ENCODE measurements at places on chromosomes 6 and 20.
A peak's percentile ranks its signal among the peaks of the same experiment; 100 is the strongest.

DNA sequence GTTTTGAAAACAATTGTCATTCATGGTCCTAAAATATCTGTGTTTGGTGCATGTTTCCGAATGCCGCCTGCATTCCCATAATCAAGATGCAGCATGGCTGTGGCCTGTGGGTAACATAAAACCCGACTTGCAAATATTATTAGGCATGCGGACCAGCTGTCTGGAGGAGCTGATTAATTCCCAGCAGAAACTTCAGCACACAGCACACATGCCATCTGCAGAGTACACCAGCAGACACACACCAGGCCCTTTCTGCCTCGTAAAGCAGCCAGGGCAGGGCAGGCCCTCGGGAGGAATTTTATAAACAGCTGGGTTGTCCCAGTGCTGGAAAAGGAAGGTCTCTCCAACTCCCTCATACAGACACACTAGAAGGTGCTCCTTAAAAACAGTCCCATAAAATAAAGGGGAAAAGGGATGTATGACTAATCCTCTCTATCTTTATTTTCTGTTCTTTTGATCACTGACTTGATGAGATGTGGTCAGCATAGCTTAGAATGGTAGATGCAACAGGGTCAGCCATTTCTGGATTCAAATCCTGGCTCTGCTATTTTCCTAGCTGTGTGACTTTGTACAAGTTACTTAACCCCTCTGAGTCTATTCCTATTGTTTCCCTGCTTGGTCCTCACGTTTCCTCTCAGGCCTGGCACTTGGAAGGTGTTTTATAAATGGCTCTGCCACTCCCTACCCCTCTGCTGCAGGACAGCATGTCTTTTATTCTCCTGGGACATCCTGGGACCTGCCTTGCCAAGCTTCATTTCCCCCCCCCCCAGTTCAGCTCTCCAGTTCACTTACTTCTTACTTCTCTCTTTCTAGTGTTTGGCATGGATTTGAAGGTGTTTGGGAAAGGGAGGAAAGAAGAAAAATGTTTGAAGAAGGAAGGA is 85.9 kb upstream of the TRAF3IP2 start:
- no peak for DNase-seq

- DNase-seq = peak; percentile 64
Measured at GRCh38 chr6:164927288-164928056, 381.9 kb downstream of the C6orf118 start.

DNA sequence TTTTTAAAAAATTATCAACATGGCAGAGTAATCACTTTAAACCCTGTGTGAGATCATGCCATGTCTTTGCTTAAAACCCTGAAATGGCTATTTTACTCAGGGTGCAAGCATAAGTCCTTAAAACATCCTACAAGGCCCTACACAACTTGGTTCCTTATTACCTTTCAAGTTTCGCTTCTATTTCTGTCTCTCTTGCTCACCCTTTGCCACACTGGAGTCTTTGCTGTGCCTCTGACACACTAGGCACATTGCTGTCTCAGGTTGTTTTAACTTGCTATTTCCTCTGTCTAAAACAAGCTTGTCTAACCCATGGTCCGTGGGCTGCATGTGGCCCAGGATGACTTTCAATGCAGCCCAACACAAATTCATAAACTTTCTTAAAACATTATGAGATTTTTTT is 55.6 kb downstream of the KIAA0408 start:
- no peak for DNase-seq

GRCh38 chr6:108800427-108800864 is 47.8 kb upstream of the ARMC2 start:
- no peak for DNase-seq

DNA sequence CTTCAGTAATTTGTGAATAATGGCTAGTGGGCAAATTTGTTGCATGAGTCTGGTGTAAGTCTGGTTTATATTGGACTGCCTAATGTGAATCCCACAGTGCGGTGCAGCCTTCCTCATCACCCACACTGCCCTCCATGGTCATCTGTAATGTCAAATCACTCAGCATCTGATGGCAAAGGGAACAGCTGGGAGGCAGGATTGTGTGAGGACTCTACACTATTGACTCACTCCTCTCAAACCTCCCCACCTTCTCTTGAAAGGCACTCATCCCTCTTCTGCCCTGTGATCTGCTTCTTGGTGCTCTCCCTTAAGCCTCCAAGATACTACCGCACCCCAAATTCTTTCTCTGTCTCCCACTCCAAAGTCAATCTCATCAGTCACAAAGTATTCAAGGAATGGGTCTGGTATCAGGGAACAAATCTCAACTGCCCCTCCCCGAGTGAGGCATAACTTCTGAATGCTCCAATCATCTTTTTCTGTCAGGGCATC is 146.0 kb upstream of the BEND6 start:
- no peak for DNase-seq

DNA sequence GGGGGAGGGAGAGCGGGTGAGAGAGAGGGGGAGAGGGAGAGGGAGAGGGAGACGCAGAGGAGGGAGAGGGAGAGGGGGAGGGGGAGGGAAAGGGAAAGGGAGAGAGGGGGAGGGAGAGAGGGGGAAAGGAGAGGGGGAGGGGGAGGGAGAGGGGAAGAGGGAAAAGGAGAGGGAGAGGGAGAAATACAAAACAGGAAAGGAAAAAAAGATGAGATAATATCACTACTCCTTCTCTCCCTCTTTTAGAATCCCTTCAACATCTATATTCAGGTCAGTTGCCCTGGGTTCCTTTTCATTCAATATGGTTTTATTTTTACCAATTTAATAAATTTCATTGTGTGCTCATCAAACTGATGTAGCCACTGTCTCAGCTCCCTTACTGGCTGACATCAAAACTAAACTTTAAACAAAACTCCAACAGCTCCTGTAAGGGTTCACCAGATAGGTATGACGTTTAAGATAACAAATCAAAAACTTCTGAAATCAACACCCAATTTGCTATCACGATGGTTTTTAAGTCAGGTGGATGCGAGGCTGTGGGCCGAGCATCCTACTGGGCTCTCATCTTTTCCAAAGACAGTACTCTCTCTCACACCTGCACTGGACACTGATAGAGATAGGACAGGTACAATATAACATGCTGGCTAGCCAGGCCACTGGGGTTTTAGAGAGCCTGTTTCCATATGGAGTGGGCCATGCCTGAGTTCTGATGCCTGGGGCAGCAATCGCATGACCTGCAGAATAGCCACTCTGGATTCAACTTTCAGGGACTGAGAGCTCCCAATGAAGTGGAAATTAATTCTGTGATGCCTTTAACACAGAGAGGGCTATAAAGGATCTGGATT is 99.5 kb downstream of the FYN start:
- DNase-seq = peak; percentile 27

- DNase-seq = no peak
Measured at GRCh38 chr20:49446808-49447207, 35.7 kb downstream of the KCNB1 start.

GRCh38 chr6:126620719-126621118 is 280.8 kb downstream of the CENPW start:
- no peak for DNase-seq

DNA sequence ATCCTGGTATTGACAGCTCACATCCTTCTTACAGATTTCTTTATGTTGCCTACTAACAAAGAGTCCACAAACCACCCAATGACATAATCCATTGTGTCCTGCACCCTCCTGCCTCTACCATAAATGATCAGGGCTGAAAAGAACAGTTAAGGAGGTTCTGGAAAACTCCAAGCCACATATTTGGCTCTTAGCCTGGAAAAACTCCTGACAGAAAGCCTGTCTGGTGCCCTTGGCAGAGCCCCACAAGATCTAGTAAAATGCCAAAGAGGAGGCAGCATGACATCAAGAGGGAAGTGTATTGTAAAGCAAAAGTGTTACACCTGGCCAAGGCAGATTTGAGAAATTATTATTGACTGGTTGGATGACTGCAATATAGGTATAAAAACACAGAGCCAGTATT is 126.4 kb upstream of the VGLL2 start:
- DNase-seq = no peak

DNA sequence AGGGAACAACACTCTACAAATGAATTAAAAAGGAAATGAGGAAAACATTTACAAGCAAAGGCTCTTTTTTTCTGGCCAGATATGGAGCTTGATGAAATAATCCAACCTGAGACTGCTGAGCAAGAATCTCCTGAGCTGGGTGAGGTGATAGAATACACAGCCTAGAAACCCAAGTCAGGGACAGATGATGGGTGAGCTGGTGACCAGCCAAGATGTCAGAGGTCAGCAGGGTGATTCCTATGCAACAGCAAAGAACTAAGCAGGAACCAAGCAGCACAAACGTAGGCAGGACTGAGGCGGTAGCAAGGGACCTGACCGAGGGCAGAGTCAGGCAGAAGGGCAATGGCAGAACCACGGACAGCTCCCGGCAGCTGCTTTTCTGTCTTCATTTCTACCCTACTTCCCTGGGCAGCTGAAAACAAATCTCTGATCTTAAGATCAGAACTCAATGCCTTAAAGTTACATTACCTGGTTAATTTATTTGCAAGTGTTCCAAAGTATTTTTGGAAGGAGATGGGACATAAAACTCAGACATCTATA is 75.1 kb downstream of the CDC40 start:
- no peak for DNase-seq

- no peak for DNase-seq
Measured at GRCh38 chr6:141110481-141110880, 1022.2 kb upstream of the GJE1 start.

- no peak for DNase-seq
Measured at GRCh38 chr6:63856271-63856670, 220.7 kb downstream of the PHF3 start.

DNA sequence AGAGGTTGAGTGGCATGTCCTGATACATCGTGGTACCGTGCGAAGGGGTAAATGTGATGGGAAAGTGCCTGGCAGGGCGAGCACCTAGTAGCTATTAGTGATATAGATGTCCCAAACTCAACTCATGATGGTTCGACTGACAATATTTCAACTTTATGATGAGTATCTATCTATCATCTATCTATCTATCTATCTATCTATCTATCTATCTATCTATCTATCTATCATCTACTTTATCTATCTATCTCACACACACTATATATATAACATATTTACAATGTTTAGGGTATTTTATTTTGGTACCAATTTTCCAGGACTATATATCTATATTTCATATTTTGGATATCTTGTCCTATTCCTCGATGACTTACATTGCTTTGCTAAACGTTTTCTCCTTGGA is 5.5 kb downstream of the BCAS1 start:
- no peak for DNase-seq

- DNase-seq = no peak
Measured at GRCh38 chr6:6178795-6179194, 141.7 kb downstream of the F13A1 start.

GRCh38 chr6:140684776-140685550 is 1310.5 kb upstream of the CITED2 start:
- DNase-seq = peak; percentile 40

- no peak for DNase-seq
Measured at GRCh38 chr6:148943451-148943850, 196.6 kb downstream of the UST start.

DNA sequence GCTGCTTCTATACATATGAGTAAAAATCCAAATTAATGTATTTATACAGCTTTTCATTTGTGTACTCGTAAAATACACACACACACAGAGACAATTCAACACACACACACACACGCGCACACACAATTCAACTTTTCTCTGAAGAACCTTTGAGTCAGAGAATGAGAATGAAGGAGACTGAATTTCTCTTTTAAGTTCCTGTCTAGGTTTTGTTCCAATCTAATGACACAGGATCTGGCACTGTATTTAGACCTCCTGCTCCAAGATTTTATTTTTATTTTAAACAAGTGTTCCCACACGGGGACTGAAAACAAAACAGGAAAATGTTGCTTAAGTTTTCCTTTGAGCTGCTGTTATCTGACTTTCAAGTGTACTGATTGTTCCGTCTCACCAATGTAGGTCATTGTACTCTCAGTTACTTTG is 250.8 kb downstream of the LAMA2 start:
- DNase-seq = no peak

DNA sequence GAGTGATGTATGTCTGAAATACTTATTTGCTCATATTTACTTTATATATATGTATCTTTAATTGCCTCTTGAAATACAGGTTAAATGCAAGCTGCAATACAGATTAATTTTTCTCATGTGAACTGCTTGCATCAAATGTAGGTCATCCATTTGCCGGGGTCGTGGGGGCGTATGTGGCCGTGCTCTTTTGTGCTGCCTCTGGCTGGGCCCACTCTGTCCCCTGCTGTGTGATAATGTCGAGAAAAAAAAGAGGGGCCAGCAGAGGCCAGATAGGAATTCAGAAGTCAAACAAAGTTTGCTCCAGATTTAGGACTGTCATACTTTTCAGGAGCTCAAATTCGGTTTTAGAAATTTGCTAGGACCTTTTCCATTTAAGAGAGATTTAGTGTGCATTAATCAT is 459.6 kb upstream of the SOX4 start:
- no peak for DNase-seq

DNA sequence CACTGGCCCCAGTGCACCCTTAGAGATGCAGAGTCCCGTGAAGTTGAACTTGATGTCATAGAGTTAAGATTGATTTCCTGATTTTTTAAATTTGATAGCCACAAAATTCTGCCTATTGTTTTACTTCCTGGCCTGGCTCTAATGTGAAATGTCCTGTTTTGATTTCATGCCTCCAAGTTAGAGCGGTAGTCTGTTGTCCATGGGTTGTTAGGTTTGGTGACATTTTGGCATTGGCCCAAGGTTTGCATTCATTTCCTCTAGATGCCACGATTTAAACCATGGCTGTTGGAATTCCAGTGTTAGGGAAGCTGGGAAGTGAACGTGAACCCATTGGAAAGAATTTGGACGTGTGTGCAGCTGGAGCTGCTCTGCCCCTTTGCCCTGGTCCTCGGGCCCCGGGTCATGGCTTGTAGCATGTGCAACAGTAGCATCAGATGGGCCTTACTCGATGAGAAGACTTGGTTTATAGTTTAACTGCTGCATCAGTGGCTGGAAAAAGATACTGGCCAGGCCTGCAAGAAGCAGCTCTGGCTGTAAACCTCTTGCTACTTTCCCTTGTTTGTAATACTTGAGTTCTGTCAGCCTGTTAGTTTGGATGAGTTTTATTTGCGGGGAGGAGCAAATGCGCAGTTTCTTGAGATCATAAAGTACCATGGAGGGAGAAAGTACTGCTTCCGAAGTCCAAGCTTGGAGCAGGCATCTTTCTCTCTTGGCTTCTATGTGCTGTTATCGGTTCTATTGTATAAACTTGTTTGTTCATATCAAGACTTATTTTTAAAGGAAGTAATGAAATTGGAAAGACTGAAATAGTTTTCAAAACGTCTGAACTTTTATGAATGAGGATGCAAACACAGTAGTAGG is 121.4 kb upstream of the CLDN20 start:
- DNase-seq = no peak

DNA sequence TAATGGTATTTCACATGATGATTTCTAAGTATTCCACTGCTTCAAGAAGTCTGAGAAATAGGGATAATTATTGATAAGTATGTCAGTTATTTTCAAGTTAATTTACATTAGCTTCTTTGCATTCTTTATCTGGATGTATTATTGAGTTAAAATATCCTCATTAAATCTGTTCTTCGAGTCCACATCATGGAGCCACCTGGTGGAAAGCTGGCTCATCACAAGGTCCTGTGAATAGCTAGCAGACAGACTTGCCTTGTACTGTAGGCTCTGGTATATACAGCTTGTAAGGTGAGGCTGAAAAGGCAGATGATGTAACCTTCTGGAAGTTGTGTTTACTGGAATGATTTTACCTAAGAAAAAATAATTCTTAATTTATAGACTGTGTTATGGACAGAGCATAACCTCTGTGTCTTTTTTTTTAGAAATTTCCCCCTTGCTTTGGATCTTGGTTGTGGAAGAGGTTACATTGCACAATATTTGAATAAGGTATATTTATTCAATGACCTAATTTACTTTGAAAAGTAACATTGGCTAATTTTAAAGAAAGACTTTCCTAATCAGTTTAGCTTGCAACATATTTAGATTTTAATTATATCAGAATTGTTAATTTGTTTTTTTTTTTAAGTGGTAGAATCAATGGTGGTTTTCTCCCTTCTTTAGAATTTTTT is 3.5 kb downstream of the NDUFAF5 start:
- DNase-seq = peak; percentile 63

Measured in NCI-H345 (cell line).